ENCODE measurements at places on chromosomes 6 and 20.

DNA sequence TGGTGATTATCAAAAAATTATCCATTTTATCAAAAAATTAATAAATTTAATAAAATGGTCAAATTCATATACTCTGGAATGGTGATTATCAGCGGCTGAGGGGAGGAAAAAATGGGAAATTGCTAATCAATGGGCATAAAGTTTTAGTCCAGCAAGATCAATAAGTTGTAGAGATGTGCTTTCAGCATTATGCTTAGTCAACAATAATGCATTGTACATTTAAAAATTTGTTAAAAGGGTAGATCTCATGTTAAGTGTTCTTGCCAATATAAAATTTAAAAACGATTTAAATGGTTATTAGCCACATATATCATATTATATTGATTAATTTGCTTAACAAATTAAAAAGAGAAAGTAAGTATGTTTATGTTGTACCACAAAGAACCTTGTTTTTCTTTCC is 56.6 kb downstream of the HS3ST5 start:
- DNase-seq: no peak

- DNase-seq: no peak
Observed at GRCh38 chr6:38259736-38260135, 380.0 kb downstream of the BTBD9 start.

GRCh38 chr6:153476243-153476642 is 345.2 kb upstream of the RGS17 start:
- DNase-seq: no peak

DNA sequence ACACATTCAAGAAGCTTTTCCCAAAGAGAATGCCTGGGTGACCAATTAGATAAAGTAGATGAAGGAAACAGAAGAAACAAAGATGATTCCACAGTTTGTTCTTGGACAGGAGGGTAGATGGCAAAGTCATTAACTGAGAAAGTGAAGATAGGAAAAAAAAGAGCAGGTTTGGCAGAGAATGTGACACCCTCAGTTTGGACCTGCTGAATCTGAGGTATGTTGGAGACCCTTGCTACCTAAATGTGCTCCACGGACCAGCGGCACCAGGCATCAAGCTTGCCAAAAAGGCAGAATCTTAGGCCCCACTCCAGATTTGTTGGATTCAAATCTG is 49.7 kb downstream of the ARHGAP18 start:
- DNase-seq: no peak

DNA sequence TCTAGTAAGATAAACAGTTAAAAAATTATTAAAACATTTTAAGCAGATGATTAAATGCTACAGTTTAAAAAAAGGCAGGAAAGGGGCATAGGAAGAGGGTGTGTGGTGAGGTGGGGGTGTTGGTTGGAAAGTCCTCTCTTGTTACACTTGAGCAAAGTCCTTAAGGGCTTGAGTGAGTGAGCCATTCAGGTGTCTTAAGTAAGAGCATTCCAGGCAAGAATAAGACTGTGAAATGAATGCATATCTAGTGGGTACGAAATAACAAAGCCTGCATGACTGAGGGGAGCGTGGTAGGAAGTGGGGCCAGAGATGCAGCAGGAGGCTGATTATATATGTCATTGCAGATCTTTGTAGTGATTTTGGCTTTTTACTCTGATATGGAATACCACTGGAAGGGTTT is 5.1 kb downstream of the CDKAL1 start:
- no peak for DNase-seq

- DNase-seq: peak; percentile 42
Observed at GRCh38 chr20:5650280-5650691, 99.9 kb upstream of the SHLD1 start.

- DNase-seq: no peak
Observed at GRCh38 chr6:122151066-122151465, 248.4 kb upstream of the HSF2 start.

- DNase-seq: no peak
Observed at GRCh38 chr6:168442646-168443045, 1.7 kb downstream of the SMOC2 start.

- DNase-seq: no peak
Observed at GRCh38 chr20:25669826-25670422, 26.7 kb downstream of the ZNF337 start.

DNA sequence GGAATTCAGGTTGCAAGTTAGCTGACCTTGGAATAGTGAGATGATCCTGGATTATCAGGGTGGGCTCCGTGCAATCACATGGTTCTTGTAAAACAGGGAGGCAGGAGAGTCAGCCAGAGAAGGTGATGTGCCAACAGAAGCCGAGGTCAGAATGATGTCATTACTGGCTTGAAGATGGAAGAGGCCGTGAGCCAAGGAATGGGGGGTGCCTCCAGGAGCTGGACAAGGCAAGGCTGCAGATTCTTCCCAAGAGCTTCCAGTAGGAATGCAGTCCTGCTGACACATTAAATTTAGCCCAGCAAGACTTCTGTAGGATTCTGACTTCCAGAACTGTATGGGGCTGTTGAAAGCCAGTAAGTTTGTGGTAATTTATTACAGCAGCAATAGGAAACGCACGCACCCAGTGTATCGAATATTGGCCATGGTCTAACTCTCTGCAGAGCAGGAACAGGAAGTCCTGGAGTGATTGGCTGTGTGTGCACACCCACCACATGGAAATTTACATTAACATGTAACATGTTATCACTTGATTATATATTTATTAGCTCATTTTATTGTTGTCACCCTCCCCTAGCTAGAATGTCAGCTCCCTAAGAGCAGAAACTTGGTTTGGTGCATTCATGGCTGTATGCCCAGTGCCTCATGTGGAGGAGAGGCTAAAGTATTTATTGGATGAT is 19.1 kb downstream of the SLC24A3 start:
- DNase-seq: no peak

GRCh38 chr20:22699396-22699795 is 115.0 kb upstream of the FOXA2 start:
- no peak for DNase-seq

GRCh38 chr6:157272866-157273755 is 50.2 kb downstream of the TMEM242 start:
- peak; percentile 40 for DNase-seq

- DNase-seq: no peak
Observed at GRCh38 chr20:42986143-42986773, 203.4 kb downstream of the PTPRT start.

- peak; percentile 55 for DNase-seq
Observed at GRCh38 chr20:35739294-35740163, 2.5 kb downstream of the RBM39 start.

DNA sequence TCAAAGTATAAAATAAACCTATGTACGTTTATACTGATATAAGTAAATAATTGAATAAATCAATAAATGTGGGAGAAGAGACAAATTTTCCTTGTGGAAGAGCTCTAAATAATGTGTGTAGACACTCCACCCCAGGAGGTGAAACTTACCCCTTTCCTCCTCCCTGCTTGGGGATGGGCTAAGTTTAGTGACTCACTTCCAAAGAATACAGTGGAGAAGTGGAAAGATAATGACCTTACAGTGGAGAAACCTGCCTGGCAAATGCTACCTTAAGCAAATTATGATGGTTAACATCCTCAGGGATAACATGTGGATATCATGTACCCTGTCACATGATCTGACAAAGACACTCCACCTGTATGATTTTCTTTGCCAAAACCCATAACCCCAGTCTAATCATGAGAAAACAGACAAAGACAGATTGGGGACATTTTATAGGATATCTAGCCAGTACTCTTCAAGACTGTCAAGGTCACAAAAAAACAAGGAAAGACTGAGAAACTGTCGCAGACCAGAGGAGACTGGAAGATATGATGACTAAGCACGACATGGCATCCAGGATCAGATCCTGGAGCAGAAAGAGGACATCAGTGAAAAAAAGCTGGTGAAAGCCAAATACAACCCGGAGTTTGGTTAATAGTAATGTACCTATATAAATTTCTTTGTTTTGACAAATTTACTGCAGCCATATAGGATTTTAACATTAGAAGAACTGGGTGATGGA is 195.5 kb upstream of the PRDM1 start:
- no peak for DNase-seq

GRCh38 chr20:23129891-23130621 is 43.9 kb upstream of the CD93 start:
- no peak for DNase-seq

DNA sequence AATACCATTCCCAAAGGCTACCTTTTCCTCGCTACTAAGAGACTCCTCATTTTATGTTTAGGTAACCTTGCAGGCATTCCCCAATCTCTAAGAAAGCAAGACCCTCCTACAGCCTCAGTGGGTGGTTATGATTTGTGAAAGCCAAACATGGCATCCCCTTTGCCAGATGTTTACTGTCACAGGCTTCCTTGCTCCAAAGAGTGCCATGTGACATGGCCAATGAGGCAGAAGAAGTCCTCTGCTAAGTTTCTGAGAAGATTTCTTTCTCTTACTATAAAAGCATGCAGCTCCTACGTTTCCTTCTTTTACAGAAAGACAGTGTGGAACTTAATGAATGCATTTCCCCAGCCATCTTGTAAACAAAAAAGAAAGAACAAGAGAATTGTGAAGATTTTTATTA is 688.2 kb downstream of the TBC1D32 start:
- DNase-seq: no peak

- DNase-seq: peak; percentile 30
Observed at GRCh38 chr6:42378125-42378524, 73.6 kb downstream of the TRERF1 start.

GRCh38 chr6:43129434-43130194 is 41.5 kb upstream of the SRF start:
- peak; percentile 5 for DNase-seq

DNA sequence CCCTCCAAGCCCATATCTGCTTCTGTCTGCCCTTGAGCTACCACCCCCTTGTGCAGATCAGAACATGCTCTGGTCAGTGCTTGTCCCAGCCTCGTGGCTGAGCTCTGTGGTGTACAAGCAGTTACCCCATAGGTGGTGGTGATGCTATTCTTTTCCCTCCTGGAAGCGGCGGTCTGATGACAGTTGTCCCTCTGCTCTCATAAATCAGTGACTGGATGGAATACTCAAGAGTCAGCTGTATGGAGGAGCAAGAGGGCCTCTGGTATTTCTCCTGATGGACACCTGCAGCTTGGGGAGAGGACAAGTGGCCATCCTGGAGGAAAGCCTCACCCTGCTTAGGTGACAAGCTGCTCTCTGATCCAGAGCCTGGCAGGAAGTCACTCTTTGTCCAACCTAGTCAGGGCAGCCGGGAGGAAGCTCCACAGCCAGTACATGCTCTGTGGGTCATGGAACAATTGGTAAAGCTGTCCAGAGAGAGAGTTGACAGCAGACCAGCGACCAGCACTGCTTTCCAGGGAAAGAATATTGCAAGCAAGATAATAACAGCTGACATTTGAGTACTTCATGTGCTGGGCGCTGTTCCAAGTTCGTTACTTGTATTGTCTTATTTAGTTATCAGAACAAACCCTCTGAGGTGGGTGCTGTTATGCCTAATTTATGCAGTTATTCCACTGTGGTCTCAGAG is 47.1 kb downstream of the SCAND1 start:
- no peak for DNase-seq

- no peak for DNase-seq
Observed at GRCh38 chr20:61514805-61515505, 262.9 kb downstream of the CDH4 start.

- DNase-seq: peak; percentile 56
Observed at GRCh38 chr20:50588034-50588736, 78.0 kb downstream of the PTPN1 start.

GRCh38 chr6:5090603-5091002 is 5.5 kb downstream of the PPP1R3G start:
- no peak for DNase-seq

- no peak for DNase-seq
Observed at GRCh38 chr20:56566621-56567020, 33.6 kb downstream of the FAM209B start.

DNA sequence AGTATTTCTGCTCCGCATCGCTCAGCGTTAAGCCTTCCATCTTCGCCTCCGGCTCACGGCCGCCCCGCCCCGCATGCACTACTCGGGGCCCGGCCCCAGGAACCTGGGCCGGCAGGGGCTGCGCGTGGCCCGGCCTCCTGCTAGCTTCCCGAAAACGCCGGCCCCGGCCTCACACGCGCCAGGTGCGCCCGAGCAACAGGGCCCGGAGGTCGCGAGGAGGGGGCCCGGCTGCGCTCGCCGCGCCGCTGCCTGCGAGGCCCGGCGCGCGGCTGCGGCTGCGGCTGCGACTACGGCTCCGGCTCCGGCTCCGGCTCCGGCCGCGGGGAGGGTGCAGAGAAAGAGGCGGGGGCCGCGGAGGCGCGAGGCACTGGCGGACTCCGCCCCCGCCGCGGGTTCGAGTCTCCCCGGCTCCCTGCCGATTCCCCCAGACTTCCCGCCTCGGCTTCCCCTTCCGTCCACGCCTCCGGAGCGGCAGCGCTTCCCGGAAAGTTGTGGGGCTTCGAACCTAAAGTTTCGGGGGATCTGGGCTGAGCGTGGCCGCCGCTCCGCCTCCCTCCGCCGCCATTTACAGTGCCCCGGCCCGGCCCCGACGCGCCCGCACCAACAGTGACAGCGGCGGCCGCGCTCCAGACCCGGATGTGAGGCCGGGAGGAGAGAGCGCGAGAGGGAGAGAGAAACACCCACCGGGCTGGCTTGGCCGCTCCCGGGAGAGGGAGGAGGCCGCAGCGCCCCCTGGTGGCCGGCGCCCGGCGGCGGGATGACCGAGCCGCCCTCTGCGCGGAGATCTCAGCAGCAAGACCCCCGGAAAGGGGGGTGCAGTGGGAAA is at the start of gene REPS1:
REPS1 (minus strand) TSS at position 611 of the 826 bp plus-strand sequence; CDS start at position 40, 571 bp downstream.
- peak; percentile 92 for DNase-seq

All from CD4-positive, alpha-beta T cell treated with Interleukin-1 beta for 1 hour (primary cell).